ENCODE measurements at places on chromosomes 5 and 9. TPM values are rescaled to one million over a fixed set of nuclear protein-coding genes. Genes with fewer than 3 reads are reported as not detected.

DNA sequence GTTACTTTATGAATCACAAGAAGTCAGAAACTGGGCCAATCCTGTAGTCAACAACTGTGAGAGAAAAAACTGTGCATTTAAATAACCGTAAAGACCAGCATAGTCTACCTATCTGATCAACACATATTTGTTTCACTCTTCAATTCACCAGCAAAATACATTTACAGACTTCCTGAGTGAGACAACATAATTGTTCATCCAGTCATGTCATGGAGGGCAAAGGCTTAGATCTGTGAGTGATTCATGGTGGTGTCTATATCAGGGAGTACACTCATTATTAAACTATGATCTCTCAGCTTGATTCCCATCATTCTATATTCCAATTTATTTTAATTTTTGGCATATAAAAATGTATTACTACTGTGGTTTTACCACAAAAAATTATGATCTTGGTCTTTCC is 694.6 kb downstream of the DNAH5 start:
- DNase-seq, result no peak

- no peak for DNase-seq
Observed at GRCh38 chr9:134826336-134827285, 54.0 kb upstream of the FCN2 start.

GRCh38 chr9:32251539-32251938 is 132.9 kb upstream of the ACO1 start:
- DNase-seq, result peak; percentile 23

GRCh38 chr9:36148311-36149051 is 11.9 kb downstream of the GLIPR2 start:
- DNase-seq, result no peak

DNA sequence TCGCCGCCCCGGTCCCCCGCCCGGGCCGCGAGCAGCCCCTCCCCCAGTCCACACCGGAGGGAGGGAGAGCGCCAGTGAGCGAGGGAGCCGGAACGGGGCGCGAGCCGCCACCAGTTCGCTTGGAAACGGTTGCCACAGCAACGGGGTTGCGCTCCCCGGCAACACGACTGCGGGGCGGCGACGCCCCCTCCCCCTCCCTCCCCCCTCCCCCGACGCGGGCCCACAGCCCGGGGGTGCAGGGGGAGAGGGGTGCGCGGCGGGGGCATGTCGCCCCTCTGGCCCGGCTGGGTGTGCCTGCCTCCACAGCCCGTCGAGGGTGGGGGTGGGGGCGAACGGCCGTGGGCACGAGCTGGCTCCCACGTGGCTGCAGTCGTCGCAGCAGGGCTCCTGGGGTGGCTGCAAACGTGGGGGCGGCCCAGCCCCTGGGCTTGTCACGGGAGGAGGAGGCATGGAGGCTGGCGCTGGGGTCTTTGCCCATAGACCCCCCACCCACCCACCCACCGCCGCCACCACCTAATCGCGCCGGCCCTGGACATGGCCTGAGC is 524 bp downstream of the PRR7 start:
- peak; percentile 82 for DNase-seq

- no peak for DNase-seq
Observed at GRCh38 chr5:127320032-127320965, 29.7 kb downstream of the MEGF10 start.

- DNase-seq, result no peak
Observed at GRCh38 chr5:170429014-170429413, 39.8 kb upstream of the KCNMB1 start.

DNA sequence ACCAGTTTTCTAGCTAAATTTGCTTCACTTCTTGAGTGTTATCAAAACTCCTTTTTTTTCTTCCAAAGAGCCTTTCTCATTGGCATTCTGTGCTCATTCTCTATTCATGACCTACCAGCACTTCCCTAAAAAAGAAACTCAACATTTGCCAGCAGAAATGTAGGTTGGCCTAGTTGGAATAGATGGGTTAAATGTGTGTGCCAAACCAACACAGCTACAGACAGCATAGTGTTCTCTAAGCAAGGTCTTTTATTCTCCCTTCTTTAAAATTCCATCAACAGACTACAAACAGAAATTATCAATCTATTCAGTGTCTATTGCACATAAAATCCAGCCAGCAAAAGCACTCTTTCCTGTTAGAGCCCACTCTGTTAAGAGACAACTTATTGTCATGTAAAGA is 255.8 kb upstream of the PUM3 start:
- DNase-seq, result no peak

GRCh38 chr5:133285583-133286021 is 233.8 kb downstream of the HSPA4 start:
- DNase-seq, result no peak

GAS1 gene
- 0.39 TPM for total RNA-seq

FCN2 gene
- total RNA-seq, result not detected
